Sciatic nerve (tissue), 2 donors: ENCODE measurements at places on chromosomes 11 and 22.

DNA sequence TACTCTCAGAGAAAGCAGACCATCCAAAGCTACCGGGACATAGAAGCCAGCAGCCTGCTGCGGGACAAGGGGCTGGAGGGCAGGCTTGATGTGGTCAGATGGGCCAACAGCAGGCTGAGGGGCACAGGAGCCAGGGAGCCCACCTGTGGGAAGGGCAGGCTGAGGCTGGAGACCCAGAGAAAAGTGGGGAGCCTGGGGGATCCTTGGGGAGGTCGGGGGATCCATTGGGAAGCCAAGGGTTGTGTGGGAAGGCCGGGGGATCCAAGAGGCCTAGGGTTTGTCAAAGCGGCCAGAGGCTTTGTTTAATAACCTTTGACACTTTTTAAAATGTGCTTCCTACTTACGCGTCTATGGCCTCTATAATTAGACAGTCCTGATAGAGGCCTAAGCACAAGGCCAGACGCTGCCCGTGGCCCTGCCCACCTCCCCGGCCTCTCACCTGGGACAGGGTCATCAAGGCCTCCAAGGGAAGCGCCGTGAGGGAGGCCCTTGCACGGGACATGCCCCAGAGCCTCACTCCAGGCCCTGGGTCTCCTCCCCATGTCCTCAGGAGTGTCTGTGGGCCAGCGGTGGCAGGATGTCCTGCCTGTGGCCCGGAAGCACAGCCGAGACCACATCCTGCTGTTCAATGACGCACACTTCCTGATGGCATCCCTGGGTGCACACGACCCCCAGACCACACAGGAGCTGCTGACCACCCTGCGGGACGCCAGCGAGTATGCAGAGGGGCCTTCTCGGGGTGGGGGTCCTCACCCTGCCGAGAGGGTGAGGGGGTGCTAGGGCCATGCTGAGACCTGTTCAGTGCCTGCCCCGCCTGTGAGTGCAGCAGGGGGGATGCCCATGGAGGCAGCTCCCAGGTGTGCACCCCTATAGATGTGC is 8.6 kb upstream of the GTSE1 start:
- DNase-seq: no peak

DNA sequence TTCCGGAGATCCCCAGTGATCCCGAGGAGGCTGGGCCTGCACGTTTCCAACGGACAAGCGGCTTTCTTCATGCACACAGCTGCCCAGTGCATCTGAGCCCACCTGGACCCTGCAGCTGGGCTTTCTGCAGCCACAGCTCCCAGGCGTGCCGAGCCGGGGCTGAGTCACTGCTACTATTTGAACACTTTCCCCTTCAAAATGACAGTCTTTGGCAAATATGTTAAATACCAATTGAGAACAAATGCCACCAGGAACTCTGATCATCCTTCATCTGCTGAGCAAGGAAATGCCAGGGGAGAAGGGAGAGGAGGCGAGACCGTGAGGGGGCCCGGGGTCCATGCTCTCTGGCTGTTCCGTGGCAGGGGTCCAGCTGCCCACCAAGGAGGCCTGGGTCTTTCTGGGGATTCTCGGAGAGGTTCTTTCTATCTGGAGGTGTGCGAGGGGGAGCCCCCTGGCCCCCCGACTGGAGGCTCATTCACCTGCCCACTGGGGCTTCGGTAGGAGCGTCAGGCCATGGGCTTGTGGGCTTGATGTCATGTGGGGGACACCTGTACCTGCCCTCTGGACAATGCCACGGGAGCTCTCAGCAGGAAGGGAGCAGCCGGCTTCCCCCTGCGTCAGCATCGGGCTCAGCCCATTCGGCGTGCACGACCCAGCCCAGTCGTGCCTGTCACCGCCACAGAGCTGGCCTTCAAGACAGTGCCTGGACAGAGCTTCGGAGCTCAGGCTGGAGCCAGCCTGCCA is 159.6 kb downstream of the CTTN start:
- DNase-seq: no peak

GRCh38 chr11:120235024-120235628 is 4.8 kb upstream of the POU2F3 start:
- no peak for DNase-seq

- no peak for DNase-seq
Observed at GRCh38 chr11:62980133-62980760, 4.5 kb downstream of the SLC22A6 start.

DNA sequence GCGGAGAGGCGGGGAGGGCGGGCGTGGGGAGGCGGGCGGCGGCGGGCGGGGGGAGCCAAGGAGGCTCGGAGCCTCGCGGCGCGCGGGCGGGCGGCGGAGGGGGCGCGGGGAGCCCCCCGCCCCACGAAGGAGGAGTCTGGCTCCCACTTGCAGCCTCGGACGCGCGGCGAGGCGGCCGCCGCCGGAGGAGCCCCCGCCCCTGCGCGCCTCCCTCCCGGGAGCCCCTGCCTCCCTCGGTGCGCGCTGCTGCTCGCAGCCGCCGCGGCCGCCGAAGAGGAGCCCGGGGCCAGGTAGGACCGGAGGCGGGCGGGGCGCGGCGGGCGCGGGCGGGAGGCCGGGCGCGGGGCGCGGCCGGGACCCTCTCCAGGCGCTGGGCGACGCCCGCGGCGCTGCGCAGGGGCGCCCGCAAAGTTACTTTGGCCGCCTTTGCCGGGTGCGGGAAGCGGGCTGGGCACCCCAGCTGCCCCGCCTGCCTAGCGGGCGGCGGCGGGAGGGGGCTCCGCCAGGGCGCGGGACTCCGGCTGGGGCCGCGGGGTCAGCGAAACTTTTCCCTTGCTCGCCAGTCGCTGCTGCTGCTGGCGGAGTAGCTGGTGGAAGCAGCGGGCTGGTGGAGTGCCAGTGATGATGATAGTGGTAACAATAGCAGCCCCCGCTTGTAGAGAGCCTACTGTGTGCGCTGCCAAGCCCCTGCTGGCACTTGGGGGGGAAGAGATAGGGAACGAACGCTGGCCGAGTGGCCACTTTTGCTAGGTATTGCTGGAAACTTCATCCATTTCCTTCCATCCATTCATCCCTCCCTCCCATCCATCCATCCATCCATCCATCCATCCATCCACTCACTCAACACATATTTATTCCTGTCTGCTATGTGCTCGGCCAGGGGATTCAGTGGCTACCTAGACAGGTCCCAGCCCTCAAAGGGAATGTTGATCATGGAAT is at the start of gene MPPED1:
MPPED1 (plus strand) TSS at position 146 of the 939 bp plus-strand sequence. CDS start 12,972 bp downstream, outside the sequence.
- no peak for DNase-seq

- no peak for DNase-seq
Observed at GRCh38 chr11:60844870-60845221, 2.9 kb downstream of the CCDC86 start.
